SK-N-SH treated with all-trans-retinoic acid at 6 μM for 48 hours (cell line): ENCODE measurements at places on chromosomes 5 and 9.

GRCh38 chr5:112349371-112349770, 69.7 kb downstream of the EPB41L4A start:
- ATAC-seq: no peak

GRCh38 chr9:84438391-84438790, 97.8 kb upstream of the SLC28A3 start:
- ATAC-seq: no peak

DNA sequence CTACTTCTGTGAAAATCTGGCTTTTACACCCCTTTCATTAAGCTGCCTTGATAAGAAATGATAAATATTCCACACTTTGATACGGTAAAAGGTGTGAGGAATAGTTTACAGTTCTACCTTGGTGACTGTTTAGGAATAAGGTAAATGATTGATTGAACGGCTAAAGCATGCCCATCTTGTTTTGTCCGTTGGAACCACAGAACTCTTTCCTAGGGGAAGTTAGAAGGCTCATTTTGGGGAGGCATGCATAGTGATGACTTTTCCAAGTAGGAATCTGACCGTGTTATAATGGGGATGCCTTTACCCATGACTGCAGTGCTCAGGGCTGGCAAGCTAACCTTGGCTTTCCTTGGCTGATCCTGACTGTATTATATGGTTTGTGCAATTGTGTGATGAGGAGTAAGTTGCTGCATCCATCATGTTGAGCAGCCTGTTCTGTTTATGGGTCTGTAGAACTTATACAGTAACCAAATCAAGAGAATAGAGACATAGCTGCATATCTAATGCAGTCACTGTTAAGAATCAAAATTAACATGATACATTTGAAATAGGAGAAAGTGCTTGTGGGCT, 24.5 kb downstream of the PCSK5 start:
- ATAC-seq: no peak

GRCh38 chr5:152622628-152623027, 217.5 kb upstream of the NMUR2 start:
- no peak for ATAC-seq

DNA sequence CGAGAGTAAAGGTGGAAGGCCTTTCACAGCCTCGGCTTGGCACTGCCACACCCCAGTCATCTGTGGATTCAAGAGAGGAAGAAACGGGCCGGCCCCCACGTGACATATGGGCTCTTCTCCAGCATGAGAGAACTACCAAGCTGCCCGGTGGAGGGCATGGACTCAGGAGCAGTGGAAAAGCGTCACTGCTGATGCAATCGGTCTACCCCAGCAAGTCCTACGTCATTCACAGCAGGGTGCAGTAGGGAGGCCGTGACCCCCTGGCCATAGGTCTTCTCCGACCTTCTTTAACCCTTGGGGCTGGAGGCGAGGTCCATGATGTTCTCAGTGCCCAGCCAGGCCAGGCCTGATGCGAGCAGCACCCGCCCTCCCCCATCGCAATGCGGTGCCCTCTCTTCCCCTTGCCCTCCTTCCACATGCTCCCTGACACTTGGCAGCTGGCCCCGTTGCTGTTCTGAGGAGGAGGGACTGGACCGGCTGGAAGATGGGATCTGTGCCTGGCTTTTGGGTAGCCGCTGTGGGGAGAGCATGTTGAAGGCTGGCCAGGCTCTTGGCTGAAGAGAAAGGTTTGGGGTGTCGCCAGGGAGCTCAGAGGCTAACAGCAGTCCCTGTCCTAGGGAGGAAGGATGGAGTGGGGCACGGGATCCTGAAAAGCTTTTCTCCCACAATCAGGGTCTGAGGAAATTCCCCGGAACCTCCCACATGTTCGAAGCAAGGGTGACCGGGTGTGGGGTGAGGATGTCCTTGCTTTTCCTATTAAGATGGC, 89.8 kb downstream of the LIFR start:
- ATAC-seq: no peak

DNA sequence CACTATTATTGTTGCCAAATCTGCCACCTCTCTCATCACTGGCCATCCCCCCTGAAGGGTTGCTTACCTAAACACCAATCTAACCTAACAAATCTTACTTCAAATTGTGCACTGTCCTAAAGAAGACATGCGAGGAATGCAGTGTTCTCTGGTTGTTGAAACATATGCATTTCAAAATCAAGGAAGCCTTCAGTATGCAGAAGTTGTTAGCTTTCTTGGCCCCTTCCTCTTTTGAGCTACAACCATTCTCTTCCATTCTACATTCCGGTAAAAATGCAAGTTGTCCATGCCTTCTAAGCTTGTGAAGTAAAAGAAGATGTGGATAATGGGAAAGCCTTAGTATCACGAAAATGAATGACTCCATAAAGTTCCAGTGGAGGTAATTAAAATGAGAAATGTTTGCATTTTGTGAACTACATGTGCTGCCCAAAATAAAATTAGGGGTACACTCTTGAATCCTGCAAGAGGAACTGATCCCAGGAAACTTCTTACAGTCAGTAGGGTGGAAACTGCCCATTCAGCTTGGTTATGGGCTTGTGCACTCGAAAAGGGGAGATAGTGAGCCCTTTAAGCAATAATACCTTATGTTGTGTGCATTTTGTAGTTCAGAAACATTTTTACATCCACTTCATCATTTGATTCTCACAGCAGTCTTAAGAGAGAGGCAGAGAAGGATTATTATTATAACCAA, 77.6 kb upstream of the ADRB2 start:
- no peak for ATAC-seq

DNA sequence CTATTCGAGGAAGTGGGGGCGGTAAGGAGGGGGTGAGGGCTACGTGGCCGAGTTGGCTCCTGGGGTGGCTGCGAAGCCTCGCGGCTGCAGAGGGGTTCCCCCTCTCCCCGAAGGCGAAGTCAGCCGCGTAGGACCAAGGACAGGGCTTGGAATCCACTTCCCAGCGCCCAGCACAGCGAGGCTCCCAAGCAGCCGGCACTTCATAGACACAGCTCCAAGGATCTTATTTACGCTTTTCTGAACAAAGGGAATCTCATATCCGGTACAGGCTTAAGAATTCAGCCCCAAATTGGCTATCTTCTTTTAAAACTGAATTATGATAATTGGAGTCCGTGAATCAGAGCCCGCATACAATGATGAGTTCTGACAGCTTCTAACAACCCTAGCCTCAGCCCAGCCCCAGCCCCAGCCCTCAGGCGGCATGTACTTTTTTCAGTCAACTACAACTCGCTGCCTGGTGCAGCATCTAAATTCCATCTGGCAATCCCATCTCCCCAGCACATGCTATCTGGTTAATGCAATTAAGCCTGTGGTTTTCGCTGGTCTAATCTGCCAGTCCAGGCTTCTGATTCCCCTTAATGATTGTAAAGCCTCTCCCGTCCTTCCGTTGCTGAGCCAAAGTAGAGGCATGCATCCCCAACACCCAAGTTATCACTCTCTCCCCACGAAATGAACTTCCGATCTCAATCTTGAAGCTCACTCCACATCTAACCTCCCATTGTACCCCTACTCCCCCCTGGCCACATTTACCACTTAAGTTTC, 1.0 kb downstream of the ELAVL2 start:
- peak; percentile 53 for ATAC-seq

DNA sequence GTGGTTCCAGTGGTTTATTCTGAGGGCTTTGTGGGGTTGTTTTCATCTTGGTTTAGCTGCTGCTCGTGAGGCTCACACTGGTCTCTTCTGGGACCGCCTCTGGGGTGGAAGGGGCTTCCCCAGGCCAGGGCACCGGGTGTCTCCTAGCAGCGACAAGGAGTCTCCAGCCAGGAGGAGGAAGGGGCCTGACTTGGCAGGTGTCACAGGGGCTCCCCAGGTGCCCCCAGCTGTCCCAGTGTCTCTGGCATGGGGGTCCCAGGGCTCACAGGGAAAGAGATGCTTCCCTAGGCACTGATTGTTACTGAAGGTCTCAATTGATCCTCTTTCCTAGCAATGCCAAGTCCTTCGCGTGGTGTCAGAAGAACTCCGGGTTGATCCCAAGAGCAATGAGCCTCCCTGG, 241.1 kb upstream of the IRX4 start:
- ATAC-seq: no peak
